NCI-H2081 (cell line): ENCODE measurements at places on chromosomes 11 and 22.
A peak's percentile ranks its signal among the peaks of the same experiment; 100 is the strongest.

DNA sequence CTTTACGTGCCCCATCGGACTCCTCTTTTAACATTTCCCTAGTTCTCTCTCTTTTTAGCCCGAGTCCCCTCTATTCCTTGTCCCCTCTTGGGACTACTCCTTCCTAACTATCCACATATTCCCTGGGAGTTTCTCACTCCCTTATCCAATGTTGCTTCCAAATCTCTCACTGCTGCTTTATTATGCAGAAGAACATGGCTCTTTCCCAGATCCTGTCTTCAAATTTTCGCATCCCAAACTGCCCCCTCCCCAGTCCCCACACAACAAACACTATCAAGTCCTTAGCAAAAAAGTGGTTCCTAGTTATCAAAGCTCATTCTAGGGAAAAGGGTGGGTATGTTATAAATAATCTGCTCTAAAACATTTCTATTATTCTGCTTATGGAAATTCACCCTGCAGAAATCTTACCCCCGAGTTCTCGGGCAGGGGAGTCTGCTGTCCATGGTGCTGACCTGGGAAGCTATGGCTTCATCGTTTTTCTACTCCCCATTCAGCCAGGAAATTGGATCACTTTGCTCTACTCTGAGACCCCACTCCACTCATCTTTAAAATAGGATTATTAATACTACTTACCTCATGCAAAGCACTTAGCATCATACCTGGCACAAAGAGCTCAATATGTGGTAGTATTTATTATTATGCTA is 393.5 kb downstream of the BUD13 start:
- no peak for DNase-seq

- DNase-seq, result no peak
Measured at GRCh38 chr11:88320149-88320559, 17.4 kb downstream of the CTSC start.

GRCh38 chr11:22633354-22633902 is 7.8 kb upstream of the FANCF start:
- DNase-seq, result no peak

GRCh38 chr11:20530942-20531703 is 68.3 kb upstream of the SLC6A5 start:
- DNase-seq, result peak; percentile 11

GRCh38 chr11:115194802-115195110 is 309.5 kb downstream of the CADM1 start:
- DNase-seq, result no peak

DNA sequence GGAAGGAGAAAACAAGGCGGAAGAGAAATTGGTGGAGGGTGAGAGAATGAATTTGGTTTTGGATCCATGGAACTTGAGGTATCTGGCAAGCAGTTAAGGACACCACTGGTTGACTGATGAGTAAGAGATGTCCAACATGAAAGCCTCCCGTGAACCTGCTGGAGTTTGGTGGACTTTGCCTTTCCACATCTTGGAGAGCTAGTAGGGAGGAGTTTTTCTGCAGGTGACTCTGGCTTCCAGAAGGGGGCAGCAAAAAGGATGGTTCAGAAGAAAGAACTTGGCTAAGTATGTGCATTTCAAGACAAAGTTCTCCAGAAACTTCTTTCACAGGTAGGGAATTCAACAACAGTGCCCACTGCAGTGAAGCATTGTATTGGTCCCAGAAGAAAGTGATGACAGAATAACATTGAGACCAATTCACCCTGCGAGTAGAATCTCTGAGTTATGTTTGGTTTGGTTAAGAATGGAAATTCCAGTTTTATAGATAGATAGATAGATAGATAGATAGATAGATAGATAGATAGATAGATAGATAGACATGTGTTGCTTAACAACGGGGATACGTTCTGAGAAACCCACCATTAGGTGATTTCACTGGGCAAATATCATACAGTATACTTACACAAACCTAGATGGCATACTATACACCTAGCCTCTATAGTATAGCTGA is 28.5 kb downstream of the DCDC1 start:
- DNase-seq, result peak; percentile 1

GRCh38 chr22:38267086-38267485 is 5.7 kb downstream of the TMEM184B start:
- DNase-seq, result no peak

DNA sequence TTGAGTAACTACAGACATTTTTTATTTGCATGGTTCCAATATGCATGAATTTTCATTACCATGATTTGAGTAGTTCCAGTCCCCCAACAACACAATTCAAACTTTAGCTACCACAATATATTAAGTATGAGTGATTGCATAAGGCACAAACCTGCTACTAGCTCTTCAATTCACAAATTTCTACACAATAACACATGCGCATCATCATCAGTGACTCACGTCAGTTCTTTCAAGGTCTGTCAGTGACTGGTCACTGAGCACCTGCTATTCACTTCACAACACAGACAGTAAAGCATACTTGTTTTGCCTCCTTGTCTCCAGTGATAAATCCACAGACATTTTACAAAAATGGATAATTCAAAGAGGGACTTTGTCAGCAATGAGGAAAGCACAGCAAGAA is 435.1 kb upstream of the CCDC90B start:
- no peak for DNase-seq

DNA sequence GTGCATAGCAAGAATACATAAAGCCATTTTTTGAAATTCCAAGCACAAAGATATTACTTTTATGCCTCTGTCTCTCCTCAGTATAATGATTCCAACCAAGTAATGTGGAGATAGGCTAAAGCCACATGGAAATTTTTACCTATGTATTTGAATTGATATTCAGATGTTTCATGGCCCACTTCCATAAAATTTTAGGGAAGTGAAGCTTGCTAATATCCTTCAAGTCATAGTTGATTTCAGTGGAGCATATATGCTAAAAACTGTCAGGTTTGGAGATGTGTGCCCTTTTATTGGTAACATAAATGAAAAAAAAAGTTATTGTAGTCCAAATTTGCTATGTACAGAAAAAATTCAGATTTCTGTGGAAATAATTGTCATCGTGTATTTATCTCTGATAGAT is 12.3 kb downstream of the MS4A4E start:
- no peak for DNase-seq

DNA sequence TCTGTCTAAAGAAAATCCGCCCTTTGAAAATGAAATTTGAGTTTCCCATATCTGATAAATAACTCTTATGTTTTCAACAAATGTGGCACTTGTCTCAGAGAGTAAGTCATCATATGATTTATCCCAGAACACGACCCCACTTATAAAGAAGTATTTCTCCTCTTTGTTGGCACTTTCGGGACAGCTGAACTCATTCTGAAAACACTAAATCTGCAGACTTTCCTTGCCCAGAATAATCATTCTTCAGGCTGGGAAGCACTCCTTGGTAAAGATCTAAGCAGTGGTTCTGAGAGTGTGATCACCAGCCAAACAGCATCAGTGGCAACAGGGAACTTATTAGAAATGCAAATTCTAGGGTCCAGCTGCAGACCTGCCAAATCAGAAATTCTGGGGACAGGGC is 532.2 kb upstream of the API5 start:
- DNase-seq, result no peak

GRCh38 chr22:24400726-24401596 is 26.4 kb upstream of the ADORA2A start:
- DNase-seq, result no peak

GRCh38 chr11:18986744-18987143 is 47.5 kb upstream of the MRGPRX1 start:
- no peak for DNase-seq

DNA sequence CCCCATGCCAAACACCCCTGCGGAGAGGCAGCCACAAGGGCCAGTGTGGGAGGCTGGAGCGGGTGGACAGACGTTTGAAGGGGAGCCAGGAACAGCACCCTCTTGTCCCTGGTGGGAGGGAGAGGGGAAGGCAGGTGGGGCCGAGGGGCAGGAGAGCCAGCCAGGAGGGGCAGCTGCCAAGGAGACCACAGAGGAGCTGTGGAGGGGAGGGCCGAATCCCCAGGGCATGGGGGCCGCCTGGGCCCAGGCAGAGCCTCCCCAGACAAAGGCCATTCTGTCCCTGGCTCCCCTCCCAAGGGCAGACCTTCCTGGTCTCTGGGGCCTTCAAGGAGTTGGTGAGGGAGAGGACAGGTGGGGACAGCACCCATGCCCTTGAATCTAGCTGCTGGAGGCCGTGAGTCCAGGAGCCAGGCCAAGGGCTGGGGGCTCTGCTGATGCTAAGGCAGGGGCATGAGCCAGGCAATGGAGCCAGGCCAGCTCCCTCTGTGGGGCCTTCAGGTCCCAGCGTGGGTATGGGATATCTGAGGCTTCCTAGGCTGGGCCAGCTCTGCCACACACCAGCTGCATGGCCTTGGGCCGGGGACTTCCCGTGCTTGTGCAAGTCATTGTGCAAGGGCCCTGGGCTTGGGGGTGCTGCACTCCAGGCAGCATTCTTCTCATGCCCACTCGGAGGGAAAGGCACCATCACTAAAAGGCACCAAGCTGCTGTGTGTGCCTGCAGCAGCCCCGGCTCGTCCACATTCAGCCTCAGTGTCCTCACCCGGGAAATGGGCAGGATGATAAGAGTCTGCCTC is 11.4 kb downstream of the EMID1 start:
- DNase-seq, result no peak

GRCh38 chr11:131622193-131622592 is 251.8 kb downstream of the NTM start:
- no peak for DNase-seq

GRCh38 chr11:95229199-95229992 is 1.6 kb downstream of the SESN3 start:
- DNase-seq, result no peak

DNA sequence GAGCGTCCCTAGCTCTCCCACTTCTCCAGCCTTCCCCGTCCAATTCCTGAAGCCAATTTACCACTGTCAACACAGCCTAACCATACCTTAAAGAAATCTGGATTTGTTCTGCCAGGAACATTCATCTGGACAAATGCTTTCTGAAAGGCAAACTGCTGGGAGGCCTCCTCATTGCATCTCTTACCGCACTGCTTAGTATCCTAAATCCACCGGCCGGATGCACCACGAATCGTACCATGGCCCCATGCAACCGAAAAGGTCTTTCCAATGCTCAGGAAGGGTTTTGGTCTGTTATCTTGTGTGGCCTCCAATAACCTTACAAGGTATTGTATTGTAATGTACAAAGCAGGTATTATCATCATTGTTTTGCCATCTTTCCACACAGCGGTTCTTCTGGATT is 57.6 kb downstream of the MYH9 start:
- no peak for DNase-seq

DNA sequence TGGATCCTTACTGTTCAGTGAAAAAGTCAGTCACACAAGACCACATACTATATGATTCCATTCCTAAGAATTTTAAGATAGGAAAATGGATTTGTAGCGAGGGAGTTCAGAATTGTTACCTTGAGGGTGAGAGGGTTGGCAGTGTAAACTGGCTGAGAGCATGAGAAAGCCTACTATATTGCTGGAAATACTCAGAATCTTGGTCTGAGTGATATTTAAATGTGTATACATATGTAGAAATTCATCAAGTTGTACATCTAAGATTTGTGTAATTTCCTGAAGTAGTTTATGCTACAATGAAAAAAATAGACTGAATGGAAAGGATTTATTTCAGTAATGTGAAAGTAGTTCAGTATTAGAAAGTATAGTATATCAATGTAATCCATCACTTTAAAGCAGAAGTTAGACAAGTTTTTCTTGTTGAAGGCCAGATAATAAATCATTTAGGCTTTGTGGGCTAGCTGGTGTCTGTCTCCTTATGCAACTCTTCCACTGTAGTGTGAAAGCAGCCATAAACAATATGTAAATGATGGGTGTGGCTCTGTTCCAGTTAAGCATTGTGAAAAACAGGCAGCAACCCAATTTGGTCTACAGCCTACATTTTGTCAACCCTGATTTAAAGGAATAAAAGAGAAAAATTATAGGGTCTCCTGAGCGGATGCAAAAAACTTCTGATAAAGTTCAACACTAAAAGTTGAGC is 127.2 kb upstream of the THY1 start:
- DNase-seq, result no peak

- DNase-seq, result no peak
Measured at GRCh38 chr22:38403812-38404211, 51.2 kb downstream of the KCNJ4 start.

GRCh38 chr11:42265072-42265471 is 805.6 kb upstream of the LRRC4C start:
- DNase-seq, result no peak

DNA sequence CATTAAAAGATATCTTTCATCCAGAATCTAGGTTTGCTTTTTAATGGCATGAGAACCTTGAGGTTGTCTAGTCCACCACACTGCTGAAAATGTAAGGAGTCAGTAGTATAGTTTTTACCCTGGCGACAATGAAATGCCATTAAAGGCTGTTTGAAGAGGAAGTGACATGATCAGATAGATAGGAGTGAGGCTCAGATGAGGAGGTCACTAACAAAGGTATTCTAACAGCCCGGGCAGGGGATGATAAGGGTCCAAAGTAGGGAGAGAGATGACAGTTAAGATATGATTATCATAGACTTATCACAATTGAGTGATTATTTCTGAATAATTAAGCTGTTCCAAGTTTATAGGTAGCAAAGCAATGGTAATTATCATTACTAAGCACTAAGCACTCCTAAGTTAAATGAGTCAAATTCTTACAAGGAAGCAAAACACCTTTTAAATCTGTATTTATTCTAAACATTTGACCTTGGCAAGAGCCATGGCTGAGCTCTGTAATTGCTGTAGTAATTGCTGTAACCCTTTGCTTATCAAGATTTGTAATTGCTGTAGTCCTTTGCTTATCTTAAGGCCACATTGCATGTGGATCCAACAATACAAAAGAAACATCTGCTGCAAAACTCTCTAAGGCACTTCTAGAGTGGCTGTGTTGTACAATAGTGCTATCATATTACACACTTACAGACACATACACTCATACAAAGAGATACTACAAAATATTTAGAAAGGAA is 92.6 kb downstream of the ENTHD1 start:
- DNase-seq, result peak; percentile 28

DNA sequence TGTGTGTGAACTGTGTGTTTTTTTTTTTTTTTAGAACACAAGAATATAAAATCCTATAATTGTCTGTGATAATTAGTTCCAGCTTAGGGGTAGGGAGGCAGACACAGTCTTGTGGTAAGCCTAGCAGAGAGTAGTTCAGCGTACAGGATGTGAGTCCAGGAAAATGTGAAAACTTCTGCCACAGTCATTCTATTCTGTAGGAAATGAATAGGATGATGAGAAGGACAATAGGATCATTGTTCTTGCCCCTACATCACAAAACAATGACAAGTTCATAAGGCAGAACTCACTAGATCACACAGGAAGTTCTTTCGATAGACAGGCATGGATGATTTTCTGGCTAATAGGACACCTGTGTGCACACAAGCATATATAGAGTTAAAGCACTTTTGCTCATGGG is 132.2 kb downstream of the NAV2 start:
- no peak for DNase-seq
